NCI-H1417 (cell line): ENCODE measurements at places on chromosomes 1 and 21.

DNA sequence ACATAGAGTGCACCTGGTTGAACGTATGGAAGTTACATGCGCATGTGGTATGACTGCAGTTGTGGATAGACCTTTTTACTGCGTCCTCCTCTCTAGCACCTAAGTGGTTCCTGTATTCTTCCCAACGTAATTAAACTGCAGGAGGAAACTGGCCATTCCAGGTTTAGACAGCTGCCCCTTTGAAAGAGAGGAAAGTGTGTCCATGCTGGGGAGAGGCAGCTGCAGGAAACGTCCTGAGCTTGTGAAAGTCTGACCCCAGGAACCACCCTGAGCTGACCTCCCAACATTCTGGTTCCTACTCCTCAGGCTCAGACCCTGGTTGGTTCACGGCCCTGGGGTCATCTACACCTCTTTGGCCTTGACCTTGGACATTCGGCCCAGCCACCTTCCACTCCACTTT, 309.3 kb downstream of the DISC1 start:
- DNase-seq, result no peak

- DNase-seq, result no peak
These were observed 147.7 kb downstream of the TGFB2 start for GRCh38 chr1:218492874-218493273.

GRCh38 chr1:61506236-61506635, 218.7 kb downstream of the TM2D1 start:
- DNase-seq, result no peak

DNA sequence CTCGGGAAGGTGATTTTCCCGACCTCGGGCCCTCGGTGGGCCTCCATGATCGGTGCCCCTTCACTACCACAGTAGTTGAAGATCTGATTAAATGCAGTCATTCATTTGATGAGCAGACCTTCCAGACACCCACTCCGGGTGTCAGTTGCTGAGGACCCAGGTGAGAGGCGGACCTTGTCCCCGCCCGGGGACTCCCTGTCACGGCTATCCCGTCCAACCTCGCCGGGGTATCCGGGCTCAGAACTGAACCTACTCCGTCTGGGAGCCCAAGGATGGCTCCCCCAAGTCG, 22.6 kb downstream of the RNU1-3 start:
- no peak for DNase-seq

- DNase-seq, result no peak
These were observed 774.3 kb downstream of the MRPL39 start for GRCh38 chr21:24832961-24833360.

- DNase-seq, result no peak
These were observed 130.2 kb downstream of the CHRM3 start for GRCh38 chr1:239516579-239516978.

DNA sequence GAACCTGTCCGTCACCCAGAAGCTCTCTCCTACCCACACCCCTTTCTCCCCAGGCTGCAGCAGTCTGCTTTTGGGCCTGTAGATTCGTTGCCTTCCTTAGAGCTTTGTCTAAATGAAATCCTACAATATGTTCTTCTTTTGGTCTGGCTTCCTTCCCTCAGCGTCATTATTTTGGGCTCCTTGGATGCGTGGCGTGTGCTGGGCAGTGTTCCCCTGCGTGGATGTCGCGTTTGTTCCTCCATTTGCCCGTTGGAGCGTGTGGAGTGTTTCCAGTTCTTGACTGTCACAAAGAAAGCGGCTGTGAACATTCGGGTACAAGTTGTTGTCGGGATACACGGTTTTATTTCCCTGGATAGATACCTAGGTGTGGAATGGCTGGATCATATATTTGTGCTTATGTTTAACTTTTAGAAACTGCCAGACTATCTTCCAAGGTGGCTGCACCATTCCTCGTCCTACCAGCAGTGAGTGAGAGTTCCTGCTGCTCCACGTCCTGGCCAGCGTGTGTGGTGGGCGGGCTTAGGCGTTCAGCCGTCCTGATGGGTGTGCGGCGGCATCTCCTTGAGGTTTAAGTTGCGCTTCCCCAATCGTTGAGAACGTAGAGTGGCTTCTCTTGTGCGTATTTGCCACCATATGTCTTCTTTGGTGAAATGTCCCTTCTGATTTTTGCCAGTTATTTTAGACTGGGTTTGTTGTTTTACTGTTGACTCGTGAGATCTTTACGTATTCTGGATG, 31.7 kb downstream of the SKI start:
- DNase-seq, result no peak

GRCh38 chr1:203308328-203308922, 3.1 kb downstream of the BTG2 start:
- no peak for DNase-seq

- DNase-seq, result peak; percentile 49
These were observed 23.2 kb upstream of the PCBP3 start for GRCh38 chr21:45620201-45620923.

- no peak for DNase-seq
These were observed 4.2 kb upstream of the SSBP3 start for GRCh38 chr1:54410359-54410758.

DNA sequence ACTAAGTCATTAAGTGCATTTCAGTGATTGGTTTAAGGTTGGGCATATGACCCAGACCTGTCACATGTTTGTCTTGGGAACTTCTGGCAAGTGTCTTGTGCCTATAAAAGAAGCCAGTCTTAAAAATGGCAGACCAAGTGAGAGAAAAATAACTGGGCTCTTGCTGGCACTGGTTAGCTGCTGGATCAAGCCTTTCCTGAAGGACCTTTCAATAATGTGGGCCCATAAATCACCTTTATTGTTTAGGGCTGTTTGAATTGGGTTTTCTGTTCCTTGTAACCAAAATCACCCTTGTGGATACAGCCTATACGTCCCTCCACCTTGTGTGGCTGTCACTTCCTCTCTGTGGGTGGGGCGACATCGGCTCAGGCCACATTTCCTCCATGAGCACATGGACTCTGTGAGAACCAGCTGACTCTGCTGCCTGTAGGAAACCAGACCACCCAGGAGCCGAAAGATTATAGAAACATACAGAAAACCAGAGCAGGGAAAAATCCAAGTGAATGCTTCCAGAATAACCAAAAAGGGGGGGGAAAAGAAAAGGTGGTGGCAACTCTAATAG, 25.6 kb upstream of the WNT4 start:
- no peak for DNase-seq

- peak; percentile 79 for DNase-seq
These were observed 2.0 kb downstream of the CAMK2N1 start for GRCh38 chr1:20483833-20484518.
